Lung microvascular endothelial cell (primary cell): ENCODE measurements at places on chromosomes 4 and X. TPM values are rescaled to one million over a fixed set of nuclear protein-coding genes. Genes with fewer than 3 reads are reported as not detected.

Gene UGT2A3
- not detected in 2 replicates for total RNA-seq

DNA sequence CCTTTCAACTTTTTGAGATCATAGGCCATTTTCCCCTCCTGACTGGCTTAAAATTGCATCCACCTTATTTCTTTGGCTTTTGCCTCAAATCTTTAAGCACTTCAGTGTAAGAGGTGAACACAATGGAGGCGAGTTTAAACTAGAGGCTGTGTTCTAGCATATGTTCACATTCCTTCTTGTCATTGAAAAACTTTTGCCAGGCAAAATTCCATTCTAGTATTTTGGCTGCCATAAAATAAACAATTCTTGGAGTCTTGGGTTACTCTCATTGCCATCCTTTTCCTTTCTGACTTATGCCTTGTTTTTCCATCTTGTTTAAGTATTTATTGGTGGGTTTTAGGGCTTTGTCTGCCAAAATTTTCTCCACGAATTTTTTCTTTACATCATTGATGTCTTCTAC, 137.3 kb upstream of the ANXA10 start:
- no peak for DNase-seq

- no peak for DNase-seq
These were observed 203.8 kb downstream of the ADGRA3 start for GRCh38 chr4:22312113-22312512.

GRCh38 chr4:137510557-137511265, 21.6 kb downstream of the PCDH18 start:
- DNase-seq = peak; percentile 3

DNA sequence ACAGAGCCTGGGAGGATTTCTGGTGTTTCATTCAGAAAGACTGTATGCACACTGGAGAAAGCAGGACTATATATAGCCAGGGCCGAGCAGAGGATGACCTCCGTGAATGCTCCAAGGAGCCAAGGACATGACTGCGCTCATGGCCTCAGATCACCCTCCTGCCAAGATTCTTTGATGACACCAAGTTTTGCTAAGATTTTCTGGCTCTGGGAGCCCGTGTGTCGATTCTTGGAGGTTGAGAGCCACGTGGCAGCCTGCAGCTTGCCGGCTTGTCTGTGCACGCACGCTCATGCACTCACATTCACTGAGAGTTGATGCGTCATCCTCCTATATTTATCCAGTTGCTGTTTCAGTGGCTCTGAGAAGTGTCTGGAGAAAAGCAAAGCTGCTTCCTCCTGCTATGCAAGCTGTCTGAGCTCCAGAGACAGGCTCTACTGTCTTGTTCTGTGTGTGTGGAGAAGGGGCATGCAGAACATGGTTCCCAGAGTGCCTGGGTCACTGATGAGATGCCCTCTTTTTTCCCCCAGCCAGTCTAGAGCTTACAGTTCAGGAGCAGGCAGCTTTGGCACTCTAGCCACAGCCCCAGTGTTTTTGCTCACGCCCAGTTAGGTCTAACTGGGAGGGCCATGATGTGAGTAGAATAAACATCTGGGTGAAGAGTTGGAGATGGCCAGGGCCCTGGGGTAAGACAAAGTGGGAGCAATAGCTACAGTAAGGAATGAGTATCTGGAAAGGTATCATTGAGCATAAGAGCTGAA, 64.9 kb upstream of the SCOC start:
- peak; percentile 69 for DNase-seq

DNA sequence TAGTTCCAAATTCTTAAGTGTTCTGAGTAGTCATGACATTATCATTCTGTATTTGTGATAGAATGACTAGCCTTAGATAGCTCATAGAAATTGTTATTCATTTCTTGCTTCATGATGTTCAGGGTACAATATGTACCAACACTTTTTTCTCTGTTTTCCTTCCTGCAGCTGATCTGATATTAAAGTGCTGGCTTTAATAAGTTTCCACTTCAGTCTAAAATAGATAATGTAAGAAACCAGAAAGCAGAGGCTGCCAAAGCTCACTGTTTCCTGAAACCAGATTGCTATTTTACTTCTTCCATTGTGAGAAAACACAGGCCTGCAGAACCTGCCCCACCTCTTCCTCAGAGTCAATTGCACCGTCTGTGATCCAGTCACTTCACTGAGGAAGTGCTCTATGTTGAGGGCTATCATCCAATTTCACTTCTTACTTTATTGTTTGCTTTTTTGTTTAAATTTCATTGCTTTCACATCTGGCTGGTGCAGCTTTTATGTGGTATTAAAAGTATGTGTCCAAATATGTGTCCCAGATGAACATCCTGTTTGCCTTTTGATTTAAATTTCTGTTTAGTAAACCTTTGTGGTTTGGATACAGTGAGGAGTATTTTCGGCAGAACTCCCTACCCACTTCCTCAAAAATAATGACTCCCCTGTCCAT, 652.1 kb downstream of the ANKRD50 start:
- peak; percentile 87 for DNase-seq

GRCh38 chrX:22196149-22196548, 76.6 kb upstream of the CBLL2 start:
- DNase-seq = no peak

DNA sequence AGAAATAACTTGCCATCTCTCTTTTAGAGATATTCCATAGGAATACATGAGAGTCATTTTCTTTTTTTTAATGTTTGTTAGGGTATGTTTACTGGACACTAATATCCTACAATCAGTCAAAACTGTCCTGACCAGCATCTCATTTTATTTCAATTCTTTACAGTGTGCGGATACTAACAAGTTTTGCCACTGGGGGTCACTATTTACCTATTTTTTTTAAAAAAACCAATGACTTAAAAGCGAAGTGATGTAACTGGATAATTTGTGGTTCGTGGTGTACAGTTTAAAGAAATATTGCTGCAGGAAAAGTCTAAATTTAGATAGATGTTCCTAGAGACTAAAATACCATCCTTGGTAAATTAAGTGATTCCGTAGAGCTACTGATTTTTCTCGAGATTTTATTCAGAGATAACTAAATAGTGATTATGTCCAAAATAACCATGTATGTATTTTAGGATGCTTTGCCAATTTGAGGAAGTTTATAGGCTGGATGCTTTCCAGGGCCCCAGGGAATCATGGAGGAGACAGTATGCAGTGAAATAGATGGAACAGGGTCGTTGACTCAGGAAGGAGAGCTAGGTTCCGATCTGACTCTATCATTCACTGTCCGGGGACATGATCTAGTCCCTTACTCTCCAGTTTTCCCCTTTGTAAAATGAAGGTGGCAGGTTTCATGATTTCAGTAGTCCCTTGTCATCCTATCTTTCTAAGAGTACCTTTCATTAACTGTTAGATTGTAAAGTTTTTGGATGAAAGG, 34.0 kb upstream of the GNPDA2 start:
- peak; percentile 22 for DNase-seq

DNA sequence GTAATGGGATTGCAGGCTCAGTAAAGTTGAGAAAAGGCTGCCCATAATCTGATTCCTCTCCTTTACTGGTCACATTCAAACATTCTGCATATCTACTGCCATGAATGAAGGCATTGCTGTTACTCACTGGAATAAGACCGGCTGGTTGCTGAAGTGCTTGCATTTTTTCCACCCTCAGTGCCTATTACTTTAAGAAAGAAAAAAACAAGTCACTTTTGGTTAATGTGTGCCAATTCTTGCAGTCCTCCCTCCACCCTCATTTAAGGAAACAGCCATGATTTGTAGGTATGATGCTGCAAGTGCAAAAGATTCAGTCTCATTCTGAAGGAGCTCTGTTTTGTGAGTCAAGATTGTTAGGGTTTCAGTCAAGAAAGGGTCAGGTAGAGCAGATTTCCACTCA, 94.9 kb downstream of the EMCN start:
- no peak for DNase-seq
